ENCODE measurements at places on chromosomes 2 and 18. TPM values are rescaled to one million over a fixed set of nuclear protein-coding genes. Genes with fewer than 3 reads are reported as not detected.

- no peak for DNase-seq
Observed at GRCh38 chr18:49682173-49682802, 120.4 kb downstream of the LIPG start.

C2orf76 gene
- 11.7 TPM for total RNA-seq

DNA sequence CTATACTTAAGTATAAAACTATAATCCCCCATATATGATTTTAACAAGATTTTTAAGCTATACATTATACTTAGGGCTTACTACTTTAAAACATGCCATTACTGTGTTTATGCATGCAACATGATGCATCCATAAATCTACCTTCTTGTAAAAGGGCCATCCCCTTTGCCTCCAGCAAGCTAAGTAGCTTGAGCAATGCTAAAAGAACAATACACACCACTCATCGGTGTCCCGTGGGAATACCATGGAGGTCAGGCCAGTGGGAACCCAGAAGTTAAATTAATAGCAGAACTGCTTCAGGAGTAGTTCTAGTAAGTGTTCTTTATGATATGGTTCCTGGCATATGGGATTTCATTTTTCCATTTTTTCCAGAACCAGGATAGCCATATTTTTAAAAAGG lies 37.8 kb downstream of the SH3RF3 start:
- DNase-seq = no peak

DNA sequence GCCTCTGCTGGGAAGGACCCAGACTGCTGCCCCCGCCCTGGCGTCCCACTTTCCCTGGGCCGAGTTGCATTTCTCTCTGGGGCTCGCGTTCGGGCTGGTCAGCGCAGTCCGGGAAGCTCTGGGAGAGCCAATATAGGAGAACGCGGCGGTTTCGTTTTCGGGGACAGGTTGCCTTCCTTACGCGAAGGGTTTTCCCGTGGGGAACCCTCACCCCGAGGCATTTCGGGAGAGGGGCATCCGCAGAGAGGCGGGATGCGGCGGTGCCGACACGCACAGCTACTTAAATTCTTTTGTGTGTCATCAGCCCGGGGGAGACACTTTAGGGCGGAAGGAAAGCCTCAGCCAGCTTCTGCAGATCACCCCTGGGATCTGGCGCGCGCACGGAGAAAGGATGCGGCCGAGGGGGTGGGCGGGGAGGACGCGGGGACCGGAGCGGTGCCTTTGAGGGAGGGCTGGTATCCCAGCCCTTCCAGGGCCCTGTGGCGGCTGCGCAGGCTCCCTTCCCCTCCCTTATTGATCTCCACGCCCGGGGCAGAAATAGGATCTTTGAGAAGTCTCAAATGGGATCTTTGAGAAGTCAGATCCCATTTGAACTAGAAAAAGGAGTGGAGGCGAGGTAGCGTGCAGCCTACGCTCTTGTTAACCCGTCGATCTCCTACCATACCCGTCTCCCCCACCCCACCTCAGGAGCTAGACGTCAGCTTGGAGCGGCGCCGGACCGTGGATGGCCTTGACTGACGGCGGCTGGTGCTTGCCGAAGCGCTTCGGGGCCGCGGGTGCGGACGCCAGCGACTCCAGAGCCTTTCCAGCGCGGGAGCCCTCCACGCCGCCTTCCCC lies 1.2 kb downstream of the GATA6 start:
- peak; percentile 82 for DNase-seq

DNA sequence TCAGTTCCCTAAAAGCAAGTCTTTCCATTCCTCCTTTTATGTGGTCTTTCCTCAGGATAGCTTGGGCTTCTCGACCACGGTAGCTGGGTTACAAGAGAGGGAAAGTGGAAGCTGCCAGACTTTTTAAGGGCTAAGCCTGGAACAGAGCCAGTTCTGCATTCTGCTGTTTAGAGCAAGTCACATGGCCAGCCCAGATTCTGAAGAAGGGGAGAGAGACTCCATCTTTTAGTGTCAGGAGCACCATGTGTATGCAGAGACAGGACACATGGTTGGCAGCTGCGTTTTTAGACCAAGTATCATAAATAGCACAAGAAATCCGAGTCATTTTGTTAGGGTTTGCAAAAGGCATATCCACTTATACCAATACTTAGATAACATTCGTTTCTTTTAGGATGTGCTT lies 4.7 kb downstream of the HMSD start:
- DNase-seq = no peak
